ENCODE measurements at places on chromosomes 1 and 21.
A peak's percentile ranks its signal among the peaks of the same experiment; 100 is the strongest.

GRCh38 chr1:27887215-27888021 is 15.1 kb downstream of the THEMIS2 start:
- H3K4me1 ChIP-seq = peaks cover 100% of the 10 kb centered on the region
- peaks cover 62% of the 10 kb centered on the region for H3K36me3 ChIP-seq
- peak; percentile 74 for DNase-seq
- H3K27me3 ChIP-seq = no peaks in the 10 kb centered on the region

DNA sequence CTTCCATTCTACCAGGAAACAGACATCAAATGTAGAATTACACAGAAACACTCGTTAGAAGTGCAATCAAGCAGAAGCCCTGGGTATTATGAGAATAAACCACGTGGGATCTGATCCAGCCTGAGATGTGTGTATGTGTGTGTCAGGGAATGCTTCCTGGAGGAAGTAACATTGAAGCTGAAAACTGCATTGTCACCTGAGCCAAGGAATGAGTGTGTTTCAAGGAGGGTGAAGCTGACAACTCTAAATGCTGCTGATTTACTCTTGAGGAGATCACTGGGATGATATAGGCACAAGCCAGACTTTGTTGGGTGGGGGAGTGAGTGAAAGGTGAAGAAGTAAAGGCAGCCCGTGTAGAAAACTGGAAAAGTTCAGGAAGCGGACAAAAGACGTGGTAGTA is 27.6 kb downstream of the FAAH start:
- no peaks in the 10 kb centered on the region for H3K4me1 ChIP-seq
- DNase-seq = no peak
- H3K36me3 ChIP-seq = no peaks in the 10 kb centered on the region
- H3K27ac ChIP-seq = no peak overlapping the region
- no peaks in the 10 kb centered on the region for H3K27me3 ChIP-seq

- DNase-seq = peak; percentile 83
- peak overlapping the region; percentile 53 for H3K27ac ChIP-seq
- H3K36me3 ChIP-seq = peaks cover 5% of the 10 kb centered on the region
These were observed 168.8 kb downstream of the GABPA start for GRCh38 chr21:25903607-25904006.

GRCh38 chr1:6184083-6184783 is 4.1 kb upstream of the CHD5 start:
- DNase-seq = no peak
- no peak overlapping the region for H3K4me3 ChIP-seq
- H3K27me3 ChIP-seq = peaks cover 28% of the 10 kb centered on the region

- H3K4me1 ChIP-seq = peaks cover 30% of the 10 kb centered on the region
- no peaks in the 10 kb centered on the region for H3K27me3 ChIP-seq
- H3K4me3 ChIP-seq = peak overlapping the region; percentile 43
- peak; percentile 77 for DNase-seq
- peaks cover 9% of the 10 kb centered on the region for H3K36me3 ChIP-seq
- peak overlapping the region; percentile 95 for H3K27ac ChIP-seq
These were observed 239.8 kb downstream of the SDCCAG8 start for GRCh38 chr1:243495442-243496186.

DNA sequence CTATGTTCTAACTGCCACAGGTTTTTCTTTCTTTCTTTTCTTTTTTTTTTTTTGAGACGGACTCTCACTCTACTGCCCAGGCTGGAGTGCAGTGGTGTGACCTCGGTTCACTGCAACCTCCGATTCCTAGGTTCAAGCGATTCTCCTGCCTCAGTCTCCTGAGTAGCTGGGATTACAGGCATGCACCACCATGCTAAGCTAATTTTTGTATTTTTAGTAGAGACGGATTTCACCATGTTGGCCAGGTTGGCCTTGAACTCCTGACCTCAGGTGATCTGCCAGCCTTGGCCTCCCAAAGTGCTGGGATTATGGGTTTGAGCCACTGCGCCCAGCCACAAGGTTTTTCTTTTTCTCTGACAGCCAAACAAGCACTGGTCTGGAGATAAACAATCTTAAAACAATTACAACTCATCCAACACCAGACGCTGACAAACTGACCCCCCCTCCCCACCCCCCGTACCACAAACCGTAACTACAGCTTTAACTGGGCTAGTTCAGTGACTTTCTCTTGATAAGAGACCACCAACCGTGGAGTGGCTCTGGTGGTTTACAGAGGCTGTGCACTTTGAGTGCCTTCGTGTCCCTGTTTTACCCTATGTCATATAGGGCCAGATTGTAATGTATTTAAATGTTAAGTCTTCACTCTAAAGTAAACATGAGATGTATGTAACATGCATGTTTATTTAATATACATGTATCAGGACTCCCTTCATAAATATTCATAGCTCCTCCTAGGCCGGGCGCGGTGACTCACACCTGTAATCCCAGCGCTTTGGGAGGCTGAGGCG is 19.5 kb upstream of the PUM1 start:
- H3K4me1 ChIP-seq = no peaks in the 10 kb centered on the region
- DNase-seq = no peak
- H3K27ac ChIP-seq = no peak overlapping the region
- H3K27me3 ChIP-seq = no peaks in the 10 kb centered on the region

DNA sequence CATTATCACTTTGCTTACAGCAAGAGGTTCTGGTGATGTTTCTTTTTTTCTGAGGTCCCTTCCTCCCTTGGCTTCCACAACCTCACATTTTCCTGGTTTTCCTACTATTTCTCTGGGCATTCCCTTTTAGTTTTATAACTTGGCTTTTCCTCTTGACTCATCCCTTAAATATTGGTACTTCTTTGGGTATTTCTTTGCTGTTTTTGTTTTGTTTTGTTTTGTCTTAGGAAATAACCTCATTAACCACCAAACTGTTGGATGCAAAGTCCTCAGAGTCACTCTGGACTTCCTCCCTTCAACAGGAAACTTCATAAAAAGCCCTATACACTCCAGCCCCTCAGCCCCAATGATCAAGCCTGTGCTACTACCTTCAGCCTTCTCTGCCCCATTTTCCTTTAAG is 211.1 kb downstream of the DUSP10 start:
- no peaks in the 10 kb centered on the region for H3K4me1 ChIP-seq
- H3K27me3 ChIP-seq = no peaks in the 10 kb centered on the region
- H3K4me3 ChIP-seq = no peak overlapping the region
- no peak overlapping the region for H3K27ac ChIP-seq
- no peaks in the 10 kb centered on the region for H3K36me3 ChIP-seq
- no peak for DNase-seq

- H3K4me3 ChIP-seq = no peak overlapping the region
- DNase-seq = no peak
- H3K4me1 ChIP-seq = no peaks in the 10 kb centered on the region
- H3K36me3 ChIP-seq = no peaks in the 10 kb centered on the region
- H3K27me3 ChIP-seq = peaks cover 3% of the 10 kb centered on the region
These were observed 32.1 kb downstream of the FOXD2 start for GRCh38 chr1:47469910-47470309.

DNA sequence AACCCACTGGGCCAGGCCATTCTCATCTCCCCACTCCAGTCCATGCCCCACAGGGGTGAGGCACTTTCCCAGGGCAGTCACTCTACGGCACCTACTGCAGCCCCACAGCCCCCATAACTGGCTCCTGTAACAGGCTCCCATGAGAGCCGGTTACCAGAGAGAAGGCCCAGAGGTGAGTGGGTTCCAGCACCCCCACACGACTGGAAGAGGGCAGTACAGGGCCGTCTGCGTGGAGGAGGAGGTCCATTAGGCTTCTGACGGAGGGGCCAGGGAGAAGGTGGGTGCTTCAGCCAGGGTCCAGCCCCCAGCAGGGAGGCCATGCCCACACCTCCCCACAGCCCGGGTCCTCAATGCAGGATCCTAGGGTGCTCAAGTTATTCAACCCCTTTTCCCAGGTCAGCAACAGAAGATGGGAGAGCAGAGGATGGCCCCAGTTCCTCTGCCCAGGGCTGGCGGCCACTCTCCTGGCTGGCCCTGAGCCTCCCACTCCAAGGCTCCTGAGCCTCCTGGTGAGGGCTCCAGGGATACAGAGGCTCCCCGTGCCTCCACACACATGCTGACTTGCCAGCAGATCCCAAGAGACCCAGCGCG is 1.6 kb downstream of the ACAP3 start:
- H3K4me3 ChIP-seq = peak overlapping the region; percentile 91
- H3K4me1 ChIP-seq = peaks cover 55% of the 10 kb centered on the region
- H3K36me3 ChIP-seq = peaks cover 8% of the 10 kb centered on the region

GRCh38 chr1:22533244-22533895 is 29.9 kb upstream of the EPHA8 start:
- no peaks in the 10 kb centered on the region for H3K4me1 ChIP-seq
- no peak overlapping the region for H3K27ac ChIP-seq
- H3K36me3 ChIP-seq = peaks cover 3% of the 10 kb centered on the region
- H3K27me3 ChIP-seq = no peaks in the 10 kb centered on the region
- DNase-seq = no peak

DNA sequence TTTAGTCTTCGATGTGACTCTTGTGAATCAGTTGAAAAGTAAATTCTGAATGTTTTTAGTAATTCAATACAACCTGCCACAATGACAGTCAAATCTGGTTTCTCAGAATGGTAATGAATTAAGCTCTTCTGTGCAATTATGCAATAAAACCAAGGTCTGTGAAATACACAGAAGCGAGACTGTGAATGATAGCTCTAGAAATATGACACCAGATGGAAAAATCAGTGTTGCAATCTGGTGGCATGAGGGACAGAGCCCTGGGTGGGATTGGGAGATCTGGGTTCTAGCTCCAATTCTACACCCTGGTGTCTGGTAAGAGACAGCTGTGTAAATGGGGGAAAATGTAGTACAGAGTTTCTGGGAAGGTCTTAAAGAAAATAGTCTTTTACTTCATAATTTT is 586.4 kb upstream of the ZRANB2 start:
- DNase-seq = no peak
- no peaks in the 10 kb centered on the region for H3K36me3 ChIP-seq
- H3K4me3 ChIP-seq = no peak overlapping the region
- H3K4me1 ChIP-seq = no peaks in the 10 kb centered on the region
- H3K27me3 ChIP-seq = no peaks in the 10 kb centered on the region

- H3K36me3 ChIP-seq = no peaks in the 10 kb centered on the region
- no peaks in the 10 kb centered on the region for H3K4me1 ChIP-seq
- no peak for DNase-seq
- H3K27me3 ChIP-seq = peaks cover 11% of the 10 kb centered on the region
- H3K4me3 ChIP-seq = no peak overlapping the region
These were observed 3.8 kb downstream of the MXRA8 start for GRCh38 chr1:1354271-1355247.

- H3K27me3 ChIP-seq = no peaks in the 10 kb centered on the region
- DNase-seq = no peak
- no peak overlapping the region for H3K27ac ChIP-seq
These were observed 50.9 kb downstream of the NTMT2 start for GRCh38 chr1:170196490-170197236.

- H3K36me3 ChIP-seq = peaks cover 49% of the 10 kb centered on the region
- H3K4me1 ChIP-seq = no peaks in the 10 kb centered on the region
- H3K4me3 ChIP-seq = no peak overlapping the region
- no peak for DNase-seq
- no peaks in the 10 kb centered on the region for H3K27me3 ChIP-seq
- H3K27ac ChIP-seq = no peak overlapping the region
These were observed 83.5 kb downstream of the UCK2 start for GRCh38 chr1:165910764-165911421.

GRCh38 chr1:23801876-23802275 is 1.3 kb upstream of the GALE start:
- peaks cover 51% of the 10 kb centered on the region for H3K4me1 ChIP-seq
- H3K36me3 ChIP-seq = peaks cover 46% of the 10 kb centered on the region
- no peak for DNase-seq
- no peak overlapping the region for H3K4me3 ChIP-seq

DNA sequence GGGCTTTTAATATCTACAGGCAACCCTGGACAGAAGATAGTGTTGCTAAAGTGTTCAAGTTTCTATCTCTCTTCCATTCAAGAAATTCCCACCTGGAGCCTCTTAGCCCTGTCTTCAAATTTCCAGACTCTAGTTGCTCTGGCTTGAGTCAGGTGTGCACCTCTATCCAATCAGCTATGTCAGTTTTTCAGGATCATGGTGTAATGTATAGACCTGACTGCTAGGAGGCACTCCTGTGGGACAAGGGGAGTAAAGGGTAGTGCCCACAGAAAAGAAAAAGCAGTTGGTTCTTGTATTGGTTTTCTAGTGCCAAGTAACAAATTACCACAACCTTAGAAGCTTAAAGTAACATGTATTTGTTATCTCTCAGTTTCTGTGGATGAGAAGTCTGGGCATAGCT is 6.2 kb upstream of the ZRANB2 start:
- no peaks in the 10 kb centered on the region for H3K36me3 ChIP-seq
- H3K27me3 ChIP-seq = peaks cover 3% of the 10 kb centered on the region
- H3K27ac ChIP-seq = no peak overlapping the region
- no peak for DNase-seq

GRCh38 chr1:180786624-180787023 is 126.1 kb upstream of the KIAA1614 start:
- DNase-seq = no peak
- H3K27ac ChIP-seq = no peak overlapping the region
- H3K36me3 ChIP-seq = no peaks in the 10 kb centered on the region
- no peaks in the 10 kb centered on the region for H3K4me1 ChIP-seq
- H3K27me3 ChIP-seq = no peaks in the 10 kb centered on the region

DNA sequence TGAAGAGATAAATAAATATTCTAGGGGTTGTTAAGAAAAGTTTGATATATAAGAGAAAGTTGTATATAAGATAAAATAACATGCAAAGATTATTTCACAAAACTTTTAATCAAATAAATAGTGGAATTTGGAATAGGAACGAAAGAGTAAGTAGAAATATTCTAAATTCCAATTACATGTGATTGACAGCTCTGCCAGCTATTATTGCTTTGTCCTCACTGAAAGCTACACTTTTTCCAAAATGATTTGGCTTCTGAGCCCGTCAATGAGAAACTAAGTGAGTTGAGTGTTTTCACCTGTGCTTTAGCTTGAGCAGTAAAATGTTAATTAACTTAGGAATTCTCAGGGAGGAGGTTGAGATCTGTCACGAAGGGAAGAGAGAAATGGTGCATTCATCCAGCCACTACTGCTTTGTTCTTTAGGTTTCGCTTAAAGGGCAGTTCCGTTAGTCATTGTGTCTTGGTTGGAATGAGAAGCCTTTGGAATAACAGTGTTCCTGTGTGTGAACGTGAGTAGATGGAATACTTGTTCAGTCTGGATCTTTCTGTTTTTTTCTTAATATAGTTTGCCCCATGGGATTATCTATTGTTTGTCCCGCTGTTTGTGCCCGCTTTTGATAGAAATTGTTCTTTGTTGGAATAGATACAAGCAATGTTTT is 63.3 kb upstream of the CR1L start:
- no peak overlapping the region for H3K4me3 ChIP-seq
- H3K4me1 ChIP-seq = no peaks in the 10 kb centered on the region
- DNase-seq = no peak
- no peaks in the 10 kb centered on the region for H3K27me3 ChIP-seq

DNA sequence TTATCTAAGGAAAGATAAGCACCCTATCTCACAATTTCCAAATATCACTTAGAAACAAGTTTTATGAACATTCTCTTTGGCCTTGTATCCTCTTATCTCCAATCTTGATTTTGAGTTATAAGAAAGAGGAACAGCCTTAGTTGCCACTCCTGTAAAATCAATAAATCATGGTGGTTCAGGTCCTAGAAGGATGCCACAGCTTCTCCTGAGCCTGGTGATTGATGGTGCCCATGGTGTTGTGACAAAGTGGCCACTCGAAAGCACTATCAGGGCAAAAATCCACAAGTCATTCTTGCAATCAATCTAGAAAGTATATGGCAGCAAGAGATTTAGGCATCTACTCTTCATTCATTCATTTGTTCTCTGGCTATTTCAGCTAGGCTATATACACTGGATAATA is 27.8 kb downstream of the GBP6 start:
- H3K27ac ChIP-seq = no peak overlapping the region
- no peak for DNase-seq
- no peak overlapping the region for H3K4me3 ChIP-seq
- H3K36me3 ChIP-seq = no peaks in the 10 kb centered on the region
- H3K27me3 ChIP-seq = no peaks in the 10 kb centered on the region

- H3K36me3 ChIP-seq = no peaks in the 10 kb centered on the region
- peaks cover 8% of the 10 kb centered on the region for H3K27me3 ChIP-seq
- no peaks in the 10 kb centered on the region for H3K4me1 ChIP-seq
These were observed 198.4 kb downstream of the PRDM2 start for GRCh38 chr1:13898406-13898805.
